NCI-H1694 (cell line): ENCODE measurements at places on chromosomes 13 and 19.

- no peak for DNase-seq
These were observed 11.5 kb upstream of the CCNE1 start for GRCh38 chr19:29800100-29800825.

- DNase-seq = no peak
These were observed 24.0 kb downstream of the UTP14C start for GRCh38 chr13:52048516-52048915.

DNA sequence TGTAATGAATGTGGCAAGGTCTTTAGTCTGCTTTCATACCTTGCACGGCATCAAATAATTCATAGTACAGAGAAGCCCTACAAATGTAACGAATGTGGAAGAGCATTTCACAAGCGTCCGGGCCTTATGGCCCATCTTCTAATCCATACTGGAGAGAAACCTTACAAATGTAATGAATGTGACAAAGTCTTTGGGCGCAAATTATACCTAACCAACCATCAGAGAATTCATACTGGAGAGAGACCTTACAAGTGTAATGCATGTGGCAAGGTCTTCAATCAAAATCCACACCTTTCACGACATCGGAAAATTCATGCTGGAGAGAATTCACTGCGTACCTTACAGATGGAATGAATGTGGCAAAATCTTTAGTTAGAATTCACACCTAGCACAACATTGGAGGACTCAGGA lies 3.3 kb upstream of the ZNF880 start:
- DNase-seq = no peak

DNA sequence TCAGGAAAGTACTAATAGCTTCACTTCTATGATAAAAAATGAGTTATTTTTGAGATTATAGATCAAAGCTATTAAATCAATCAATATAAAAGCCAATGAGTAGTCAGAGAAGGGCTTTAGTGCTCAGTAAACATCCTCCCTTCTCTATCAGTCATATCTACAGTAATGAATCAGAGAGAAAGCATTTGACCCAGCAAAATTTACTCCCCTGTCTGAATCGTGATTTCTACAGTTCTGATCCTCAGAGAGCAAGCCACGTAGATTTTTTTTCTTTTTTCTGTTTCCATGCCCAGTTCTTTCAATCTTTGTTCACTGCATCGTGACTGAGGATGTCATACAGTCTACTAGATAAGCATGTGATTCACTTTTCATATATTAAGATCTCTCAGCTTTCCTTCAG lies 16.2 kb upstream of the MBNL2 start:
- no peak for DNase-seq

DNA sequence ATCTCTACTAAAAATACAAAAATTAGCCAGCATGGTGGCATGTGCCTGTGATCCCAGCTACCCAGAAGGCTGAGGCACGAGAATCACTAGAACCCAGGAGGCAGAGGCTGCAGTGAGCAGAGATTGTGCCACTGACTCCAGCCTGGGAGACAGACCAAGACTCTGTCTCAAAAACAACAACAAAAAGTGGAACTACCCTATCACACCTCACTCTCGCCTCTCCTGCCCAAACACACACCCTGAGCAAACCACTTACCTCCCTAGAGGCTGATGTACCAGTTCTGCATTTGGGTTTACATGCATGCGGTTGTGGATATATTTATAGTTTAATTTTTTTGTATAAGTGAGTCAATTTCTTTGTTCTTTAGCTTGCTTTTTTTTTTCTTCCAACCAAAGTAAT lies 7.7 kb upstream of the PTOV1 start:
- DNase-seq = no peak

GRCh38 chr19:50794876-50795663 lies 4.9 kb downstream of the ACP4 start:
- no peak for DNase-seq

GRCh38 chr13:20831933-20832332 lies 58.2 kb upstream of the EEF1AKMT1 start:
- DNase-seq = no peak

- DNase-seq = no peak
These were observed 1.7 kb upstream of the IFT88 start for GRCh38 chr13:20565115-20565736.

DNA sequence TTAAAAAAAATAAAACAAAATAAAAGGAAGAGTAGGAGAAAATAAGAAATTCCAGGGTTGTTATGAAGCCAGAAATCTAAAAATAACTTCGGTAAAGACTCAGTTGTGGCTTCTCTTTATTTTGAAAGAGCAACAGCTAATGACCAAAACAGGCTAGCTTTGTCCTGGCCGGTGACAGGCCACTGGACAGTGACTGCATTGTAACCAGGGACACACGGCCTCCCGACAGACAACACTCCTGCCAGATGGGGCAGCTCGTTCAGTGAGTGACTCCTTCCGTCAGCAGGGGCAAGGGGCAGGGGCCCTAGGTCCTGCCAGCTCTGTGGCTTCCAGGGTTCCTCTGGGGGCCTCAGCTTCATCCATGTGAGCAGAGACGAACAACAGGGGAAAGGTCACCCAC lies 173.4 kb downstream of the KATNAL1 start:
- DNase-seq = no peak

GRCh38 chr13:51240958-51241357 lies 18.8 kb downstream of the FAM124A start:
- no peak for DNase-seq

- DNase-seq = peak; percentile 41
These were observed 34.2 kb downstream of the TDRD3 start for GRCh38 chr13:60431108-60431700.

DNA sequence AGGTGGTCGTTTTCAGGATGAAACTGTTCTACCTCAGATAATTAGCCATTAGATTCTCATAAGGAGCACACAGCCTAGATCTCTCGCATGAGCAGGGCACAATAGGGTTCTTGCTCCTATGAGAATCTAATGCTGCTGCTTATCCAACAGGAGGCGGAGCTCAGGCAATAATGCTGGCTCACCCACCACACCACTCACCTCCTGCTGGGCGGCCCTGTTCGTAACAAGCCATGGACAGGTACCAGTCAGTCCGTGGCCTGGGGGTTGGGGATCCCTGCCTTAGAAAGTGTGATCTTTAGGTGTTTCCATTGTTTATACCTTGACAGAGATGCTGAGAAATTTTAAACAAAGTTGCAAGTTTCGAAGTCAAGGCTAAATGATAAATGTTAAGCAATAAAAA lies 344.6 kb upstream of the HTR2A start:
- no peak for DNase-seq

DNA sequence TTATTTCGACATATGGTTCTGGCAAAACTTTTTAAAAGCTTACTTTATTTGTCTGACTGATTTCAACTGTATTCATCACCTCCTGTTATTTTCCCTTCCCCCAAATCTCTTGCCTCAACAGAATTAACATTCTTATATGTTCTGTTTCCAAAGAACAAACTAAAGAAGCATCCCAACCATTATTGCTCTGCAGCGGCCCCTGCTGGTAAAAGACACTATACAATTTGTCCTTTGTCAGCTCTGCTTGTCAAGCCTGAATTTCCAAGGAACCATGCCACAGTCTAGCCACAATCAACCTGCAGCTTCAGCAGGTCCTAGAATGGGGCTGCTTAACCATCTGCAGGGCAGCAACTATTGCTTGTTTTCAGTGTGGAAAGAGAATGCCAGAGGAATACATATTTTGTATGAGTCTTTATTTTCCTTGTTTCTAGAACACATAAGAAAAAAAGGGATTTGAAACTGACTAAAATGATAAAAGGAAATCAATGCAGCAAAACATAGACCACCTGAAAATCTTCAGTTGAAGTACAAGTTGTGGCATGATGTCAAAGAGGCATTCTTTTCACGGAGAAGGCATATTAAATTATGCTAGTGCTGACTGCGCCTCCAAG lies 845.3 kb downstream of the DIAPH3 start:
- DNase-seq = peak; percentile 70

GRCh38 chr13:26695891-26696311 lies 64.7 kb downstream of the GPR12 start:
- DNase-seq = no peak

DNA sequence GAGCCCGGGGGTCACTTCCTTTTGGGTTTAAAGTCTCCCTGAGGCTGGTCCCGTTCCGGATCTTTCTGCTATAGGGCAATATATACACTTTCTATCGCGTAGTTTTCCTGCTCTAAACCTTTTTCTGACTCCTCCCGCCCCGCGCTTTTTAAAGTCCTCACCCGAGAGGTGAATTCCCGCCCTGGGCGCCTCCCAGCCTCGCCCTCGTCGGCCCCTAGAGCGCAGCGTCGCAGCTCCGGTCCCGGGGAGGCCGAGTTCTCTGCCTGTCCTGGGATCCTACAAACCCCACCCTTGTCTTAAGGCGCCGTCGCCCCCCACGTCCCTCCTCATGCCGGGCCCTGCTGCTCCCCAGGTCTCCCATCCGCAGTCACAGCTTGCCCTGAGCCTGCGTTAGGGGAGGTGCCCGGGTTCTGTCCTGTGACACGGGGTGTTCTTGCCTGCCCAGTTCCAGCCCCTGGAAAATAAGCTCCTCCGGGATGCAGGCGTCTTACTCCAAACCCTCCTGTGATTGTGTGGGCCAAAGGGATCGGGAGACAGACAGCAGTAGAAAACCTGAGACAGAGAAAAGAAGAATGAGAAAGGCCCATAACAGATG lies 491 bp downstream of the ZNF525 start:
- DNase-seq = no peak

GRCh38 chr13:109769921-109770320 lies 16.5 kb downstream of the IRS2 start:
- DNase-seq = no peak

- no peak for DNase-seq
These were observed 22.1 kb downstream of the CUL4A start for GRCh38 chr13:113231306-113232207.

DNA sequence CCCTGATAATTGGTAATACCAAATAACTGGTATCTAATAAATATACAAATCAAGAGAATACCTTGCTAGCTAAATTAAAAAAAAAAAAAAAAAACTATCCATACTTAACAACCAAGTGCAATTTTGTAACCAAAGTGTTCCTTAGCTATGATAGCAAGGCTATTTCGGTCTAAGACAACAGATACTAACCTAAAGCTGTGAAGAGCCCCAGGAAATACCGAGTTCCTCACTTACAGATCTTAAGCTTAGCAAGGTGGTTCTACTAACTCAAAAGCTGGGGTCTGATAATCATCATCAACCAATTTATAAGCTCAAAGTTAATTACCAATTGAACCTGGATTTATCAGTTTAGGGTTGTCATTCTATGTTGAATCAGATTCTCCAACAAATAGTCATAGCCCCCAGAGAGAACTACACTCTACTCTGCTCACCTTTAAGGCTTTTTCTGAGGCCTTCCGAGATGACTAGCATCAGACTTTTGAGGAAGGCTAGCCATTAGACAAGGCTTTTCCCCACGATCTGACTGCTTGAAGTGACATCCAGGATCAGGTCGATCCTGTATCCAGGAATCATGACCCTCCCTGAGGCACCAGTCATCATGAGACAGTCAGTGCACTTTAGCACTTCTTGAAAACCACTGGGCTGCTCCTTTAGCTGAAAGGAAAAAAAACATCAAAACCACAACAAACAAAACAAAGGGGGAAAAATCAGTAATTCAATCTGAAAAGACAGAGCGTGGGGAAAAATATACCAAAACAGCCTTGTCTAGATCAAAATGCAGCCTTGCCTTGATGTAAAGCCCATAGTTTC lies 31.9 kb downstream of the INTS6 start:
- no peak for DNase-seq

DNA sequence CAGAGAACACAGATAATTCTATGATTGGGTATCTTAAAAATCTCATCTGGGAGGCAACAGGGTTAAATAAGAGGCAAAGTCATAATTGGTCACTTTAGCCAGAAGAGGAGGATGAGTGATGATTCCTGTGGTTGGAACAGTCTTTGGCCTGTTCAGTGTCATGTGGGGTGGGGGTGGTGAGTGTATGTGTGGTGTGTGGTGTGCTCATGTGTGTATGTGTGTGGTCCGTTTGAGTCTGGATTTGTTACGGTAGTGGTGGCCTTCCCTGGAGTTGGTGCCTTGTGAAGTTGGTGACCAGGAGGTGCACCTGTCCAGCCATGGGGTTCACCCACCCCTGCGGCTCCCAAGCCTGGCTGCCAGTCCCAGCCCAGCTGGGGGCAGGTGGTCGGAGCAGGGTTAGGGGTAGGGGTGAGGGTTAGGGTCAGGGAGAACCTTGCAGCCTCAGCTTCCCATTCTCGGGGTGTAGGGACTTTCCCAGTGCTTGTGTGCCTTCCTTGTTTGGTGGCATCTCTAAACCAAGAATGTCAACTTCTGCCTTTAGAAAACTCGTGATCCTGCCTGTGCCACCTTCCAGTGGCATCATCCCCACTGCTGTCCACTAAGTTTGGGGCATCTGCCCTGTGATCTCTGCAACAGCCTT lies 97.5 kb downstream of the RAB20 start:
- no peak for DNase-seq

DNA sequence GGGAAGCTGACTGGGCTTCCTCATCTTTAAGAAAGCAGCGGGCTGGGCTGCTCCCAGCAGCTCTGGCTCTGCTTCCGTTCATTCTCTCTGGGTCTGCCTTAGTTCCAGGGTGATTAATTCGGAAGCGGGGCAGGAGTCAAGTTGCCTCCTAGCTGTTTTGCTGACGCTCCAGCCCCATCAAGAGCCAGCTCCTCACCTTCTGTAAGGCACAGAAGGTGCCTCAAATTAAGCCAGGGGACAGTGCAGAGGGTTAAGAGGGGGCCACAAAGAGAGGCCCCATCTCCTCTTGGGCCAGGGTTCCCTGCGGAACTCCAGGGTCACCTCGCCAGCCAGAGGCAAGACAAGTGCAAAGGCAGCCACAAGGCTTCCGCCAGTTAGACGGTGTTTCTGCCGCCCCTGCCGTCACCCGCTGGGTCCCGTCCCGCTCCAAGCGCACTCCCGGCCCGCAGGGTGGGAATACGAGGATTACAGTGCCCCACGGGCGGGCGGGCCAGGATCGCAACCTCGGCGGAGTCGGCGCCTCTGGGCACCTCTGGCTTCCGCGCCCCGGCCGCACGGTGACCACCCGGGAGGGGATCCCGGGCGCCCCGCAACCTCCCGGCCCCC lies 508 bp downstream of the SLC15A1 start:
- DNase-seq = no peak

DNA sequence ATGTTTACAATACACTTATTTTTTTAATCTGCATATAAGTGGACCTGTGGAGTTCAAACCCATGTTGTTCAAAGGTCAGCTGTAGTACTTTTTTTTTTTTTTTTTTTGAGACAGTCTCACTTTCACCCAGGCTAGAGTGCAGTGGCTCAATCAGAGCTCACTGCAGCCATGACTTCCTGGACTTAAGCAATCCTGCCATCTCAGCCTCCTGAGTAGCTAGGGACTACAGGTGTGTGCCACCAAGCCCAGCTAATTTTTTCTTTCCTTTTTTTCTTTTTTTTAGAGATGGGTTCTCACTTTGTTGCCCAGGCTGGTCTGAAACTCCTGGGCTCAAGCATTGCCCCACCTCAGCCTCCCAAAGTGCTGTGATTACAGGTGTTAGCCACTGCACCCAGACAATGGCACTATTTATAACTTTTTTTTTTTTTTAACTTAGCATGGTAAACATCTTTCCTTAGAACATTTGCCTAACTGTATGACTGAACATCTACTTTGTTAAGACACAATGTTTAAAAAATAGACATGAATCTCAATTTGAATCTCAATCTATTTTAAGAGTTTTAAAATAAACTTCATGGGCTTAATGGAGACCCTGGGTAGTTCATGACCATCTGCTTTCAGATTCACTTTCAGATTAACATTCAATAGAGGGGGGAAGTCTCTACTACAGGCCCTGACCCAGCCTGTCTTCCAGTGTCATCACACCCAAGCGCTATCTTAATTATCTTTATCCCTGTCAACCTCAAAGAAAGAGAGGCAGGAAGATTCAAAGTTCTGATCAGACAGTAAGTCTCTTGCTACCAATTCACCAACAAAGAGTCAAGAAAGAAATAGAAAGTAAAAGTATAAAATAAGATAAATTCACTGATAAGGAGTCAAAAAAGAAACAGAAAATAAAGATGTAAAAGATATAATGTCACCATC lies 97.7 kb upstream of the DOCK9 start:
- DNase-seq = no peak
